ENCODE measurements at places on chromosomes 5 and 9.

- peak; percentile 27 for DNase-seq
Observed at GRCh38 chr5:97026721-97027120, 90.8 kb downstream of the LNPEP start.

- peak; percentile 13 for DNase-seq
Observed at GRCh38 chr5:39076757-39077728, 2.8 kb upstream of the RICTOR start.

DNA sequence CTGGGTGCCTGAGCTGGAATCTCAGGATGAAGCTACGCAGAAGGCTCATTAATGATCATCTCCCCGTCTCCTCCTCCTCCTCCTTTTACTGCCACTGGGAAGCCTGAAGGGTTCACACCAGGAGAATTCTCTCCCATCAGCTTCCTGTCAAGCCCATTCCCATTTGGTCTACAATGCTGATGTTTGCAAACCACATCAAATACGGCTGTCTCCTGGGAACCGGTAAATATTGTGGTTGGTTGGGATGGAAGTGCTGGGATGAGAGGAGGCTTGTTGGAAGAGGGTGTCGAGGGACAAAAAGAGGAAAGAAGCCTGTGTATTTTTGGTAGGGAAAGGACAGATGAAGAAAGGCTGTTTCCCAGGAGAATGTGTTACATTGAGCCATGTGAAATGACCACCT, 13.2 kb upstream of the S1PR3 start:
- no peak for DNase-seq

DNA sequence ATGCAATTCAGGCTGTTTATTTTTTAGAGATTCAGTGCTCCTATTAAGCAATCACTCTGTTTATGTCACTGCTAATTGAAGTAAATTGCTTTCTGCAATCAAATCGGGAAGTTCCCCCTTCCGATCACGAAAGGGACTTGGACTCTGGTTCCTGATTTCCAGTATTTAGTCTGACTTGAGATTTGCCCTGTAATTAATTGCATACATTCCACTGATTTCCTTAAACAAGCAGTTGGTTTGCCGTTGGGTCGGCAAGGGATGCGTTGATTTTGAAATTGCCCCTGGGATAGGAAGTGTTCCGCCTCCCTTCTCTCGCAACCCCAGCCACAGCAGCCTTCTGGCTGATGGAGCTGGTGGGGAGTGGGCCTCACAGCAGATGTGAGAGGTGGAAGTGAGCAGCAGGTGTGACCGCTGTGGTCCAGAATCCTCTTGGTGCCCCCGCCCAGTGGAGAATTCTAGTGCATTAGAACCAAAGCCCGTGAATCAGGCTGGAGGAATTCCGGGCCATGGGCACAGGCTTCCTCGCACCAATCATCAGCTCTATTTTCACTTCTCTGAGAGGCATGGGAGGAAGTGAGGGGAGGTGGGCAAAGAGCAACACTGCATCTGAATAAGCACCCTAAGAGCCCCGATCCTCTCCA, 102.5 kb downstream of the SPRY4 start:
- no peak for DNase-seq

- peak; percentile 27 for DNase-seq
Observed at GRCh38 chr5:54257366-54258118, 52.8 kb downstream of the ARL15 start.

- DNase-seq, result no peak
Observed at GRCh38 chr5:81230416-81230815, 2.7 kb upstream of the CKMT2 start.

GRCh38 chr5:172722327-172722815, 48.6 kb downstream of the DUSP1 start:
- DNase-seq, result no peak

- DNase-seq, result no peak
Observed at GRCh38 chr9:104606152-104606551, 725 bp upstream of the OR13C2 start.

DNA sequence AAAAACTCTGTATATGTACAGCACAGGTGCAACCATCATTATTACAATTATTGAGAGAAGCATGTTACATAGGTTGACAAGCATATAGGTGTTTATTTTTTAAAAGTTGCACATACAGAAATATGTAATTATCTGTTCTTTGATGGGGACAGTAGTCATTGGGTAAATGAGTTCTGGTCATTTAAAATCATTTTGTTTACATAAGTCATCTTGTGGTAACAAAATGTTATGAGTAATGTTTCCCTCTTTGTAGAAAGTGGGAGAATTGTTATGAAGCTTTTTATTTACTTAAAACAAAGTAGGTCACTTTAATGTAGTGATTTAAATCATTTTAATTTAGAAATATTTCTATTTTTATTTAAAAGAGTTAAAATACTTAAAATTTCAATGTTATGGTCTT, 33.8 kb upstream of the FBXL17 start:
- DNase-seq, result no peak

DNA sequence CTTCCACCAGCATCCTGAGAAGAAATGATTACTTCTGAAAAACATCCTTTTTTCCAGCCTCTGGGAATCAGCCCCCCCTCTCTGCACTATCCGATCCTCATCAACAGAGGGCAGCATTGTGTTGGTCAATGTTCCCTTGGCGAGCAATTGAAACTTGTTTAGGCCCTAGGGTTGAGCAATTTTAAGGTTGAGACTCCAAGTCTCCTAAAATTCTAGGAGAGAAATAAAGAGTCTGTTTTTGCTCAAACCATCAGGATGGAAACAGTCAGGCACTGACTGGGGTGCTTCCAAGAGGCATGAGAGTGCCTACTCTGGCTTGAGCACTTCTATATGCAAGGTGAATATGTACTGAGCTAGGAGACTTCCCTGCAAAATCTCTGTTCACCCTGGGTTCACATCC, 12.4 kb upstream of the CYFIP2 start:
- DNase-seq, result peak; percentile 60

- DNase-seq, result no peak
Observed at GRCh38 chr9:128494108-128494745, 10.3 kb upstream of the GLE1 start.

DNA sequence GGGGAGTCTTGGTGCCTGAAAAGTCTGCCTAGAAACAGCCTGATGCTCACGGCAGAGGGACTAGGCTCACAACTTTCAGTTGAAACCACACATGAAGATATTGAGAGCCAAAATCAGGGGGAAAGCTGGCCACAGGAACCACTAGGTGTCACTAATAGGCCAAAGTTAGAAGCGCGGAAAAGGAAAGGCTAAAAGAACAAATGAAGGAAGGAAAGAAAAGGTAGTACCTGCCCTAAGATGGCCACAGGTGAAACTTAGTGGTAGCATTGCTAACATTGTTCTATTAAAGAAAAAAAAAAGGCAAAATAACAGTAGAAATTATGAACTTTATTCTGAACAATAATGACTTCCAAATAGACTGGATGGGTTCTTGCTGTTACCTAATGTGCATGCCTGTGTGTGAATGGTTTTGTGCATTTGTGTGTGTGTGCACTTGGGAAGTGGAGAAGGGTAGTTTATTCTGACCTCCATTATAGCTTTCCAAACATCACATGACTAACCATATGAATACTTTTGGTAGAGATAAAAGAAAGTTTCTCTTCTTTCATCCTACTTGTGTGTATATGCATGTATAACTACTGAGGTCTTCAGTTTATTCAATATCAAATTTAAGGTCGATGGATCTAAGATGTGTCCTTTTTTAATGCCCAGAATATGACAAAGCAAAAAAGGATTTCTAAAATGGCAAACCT, 2.1 kb upstream of the RFESD start:
- DNase-seq, result peak; percentile 57

GRCh38 chr5:89556215-89556913, 673.4 kb upstream of the MEF2C start:
- peak; percentile 74 for DNase-seq

- peak; percentile 78 for DNase-seq
Observed at GRCh38 chr9:76591256-76591950, 132.4 kb downstream of the GCNT1 start.

DNA sequence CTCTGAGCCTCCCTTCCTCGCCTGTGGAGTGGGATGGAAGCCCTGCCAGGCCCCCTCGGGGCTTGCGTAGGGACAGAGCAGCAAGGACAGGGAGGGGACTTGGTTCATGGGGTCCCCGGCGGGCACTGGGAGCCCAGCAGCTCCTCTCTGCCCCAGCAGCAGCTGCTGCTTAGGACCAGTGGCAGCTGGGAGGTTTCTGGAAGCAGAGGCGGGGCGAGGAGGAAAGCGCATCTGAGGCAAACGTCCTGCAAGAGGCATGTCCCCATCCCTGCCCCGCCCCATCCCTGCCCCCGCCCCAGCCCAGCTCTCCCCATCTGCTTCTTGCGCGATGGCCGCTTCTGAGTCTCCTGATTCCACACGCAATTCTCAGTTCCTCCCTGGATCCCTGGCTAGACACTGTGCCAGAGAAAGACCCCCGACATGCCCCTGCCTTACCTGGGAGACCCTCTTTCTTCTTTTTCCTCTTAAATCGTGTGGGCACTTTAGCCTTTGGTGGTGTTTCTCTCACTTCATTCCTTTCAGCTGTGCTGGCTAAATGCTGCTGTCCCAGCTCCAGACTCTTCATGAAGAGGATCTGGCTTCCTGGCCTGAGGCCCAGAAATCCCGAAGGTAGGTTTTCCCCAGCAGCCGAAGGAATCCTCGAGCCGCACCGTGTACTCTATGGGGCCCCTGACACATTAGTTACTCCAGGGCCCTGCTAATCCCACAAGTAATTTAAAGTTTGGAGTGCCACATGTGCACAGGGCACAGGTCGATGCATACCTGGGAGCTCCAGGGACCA, 4.4 kb upstream of the OR2S2 start:
- DNase-seq, result peak; percentile 88

- DNase-seq, result no peak
Observed at GRCh38 chr9:33304362-33304761, 14.0 kb downstream of the NFX1 start.

DNA sequence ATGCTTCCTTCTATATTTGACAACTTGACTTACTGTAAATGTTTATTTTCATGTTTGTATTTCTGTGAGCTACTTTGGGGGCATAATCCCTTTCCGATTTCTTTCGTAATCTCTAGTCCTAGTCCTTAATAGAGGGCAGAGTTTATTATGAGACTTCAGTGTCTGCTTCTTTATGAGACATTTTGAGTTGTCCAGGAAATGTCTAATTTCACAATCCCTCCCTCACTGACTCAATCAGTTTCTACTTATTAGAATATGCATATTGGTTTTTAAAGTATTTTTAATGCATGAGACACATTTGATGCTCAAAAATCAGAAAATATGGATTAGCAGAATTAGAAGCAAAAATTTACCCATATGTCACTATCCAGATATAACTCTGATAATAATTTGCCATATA, 160.9 kb downstream of the FOCAD start:
- DNase-seq, result peak; percentile 30

GRCh38 chr9:21002040-21002439, 29.4 kb downstream of the HACD4 start:
- no peak for DNase-seq

DNA sequence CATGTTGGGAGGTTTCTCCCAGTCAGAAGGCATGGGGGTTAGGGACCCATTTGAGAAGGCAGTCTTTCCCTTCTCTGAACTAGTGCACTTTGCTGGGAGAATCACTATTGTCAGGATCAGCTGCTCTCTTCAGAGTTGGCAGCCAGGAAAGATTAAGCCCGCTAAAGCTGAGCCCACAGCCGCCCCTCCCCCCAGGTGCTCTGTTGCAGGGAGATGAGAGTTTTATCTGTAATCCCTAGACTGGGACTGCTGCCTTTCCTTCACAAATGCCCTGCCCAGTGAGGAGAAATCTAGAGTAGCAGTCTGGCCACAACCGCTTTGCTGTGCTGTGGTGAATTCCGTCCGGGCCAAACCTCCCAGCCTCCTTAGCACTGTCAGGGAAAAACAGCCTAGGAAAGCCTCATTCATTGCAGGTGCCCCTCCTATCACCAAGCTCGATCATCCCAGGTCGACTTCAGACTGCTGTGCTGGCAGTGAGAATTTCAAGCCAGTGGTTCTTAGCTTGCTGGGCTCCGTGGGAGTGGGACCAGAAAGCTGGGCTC, 69.8 kb downstream of the CNTLN start:
- DNase-seq, result no peak

DNA sequence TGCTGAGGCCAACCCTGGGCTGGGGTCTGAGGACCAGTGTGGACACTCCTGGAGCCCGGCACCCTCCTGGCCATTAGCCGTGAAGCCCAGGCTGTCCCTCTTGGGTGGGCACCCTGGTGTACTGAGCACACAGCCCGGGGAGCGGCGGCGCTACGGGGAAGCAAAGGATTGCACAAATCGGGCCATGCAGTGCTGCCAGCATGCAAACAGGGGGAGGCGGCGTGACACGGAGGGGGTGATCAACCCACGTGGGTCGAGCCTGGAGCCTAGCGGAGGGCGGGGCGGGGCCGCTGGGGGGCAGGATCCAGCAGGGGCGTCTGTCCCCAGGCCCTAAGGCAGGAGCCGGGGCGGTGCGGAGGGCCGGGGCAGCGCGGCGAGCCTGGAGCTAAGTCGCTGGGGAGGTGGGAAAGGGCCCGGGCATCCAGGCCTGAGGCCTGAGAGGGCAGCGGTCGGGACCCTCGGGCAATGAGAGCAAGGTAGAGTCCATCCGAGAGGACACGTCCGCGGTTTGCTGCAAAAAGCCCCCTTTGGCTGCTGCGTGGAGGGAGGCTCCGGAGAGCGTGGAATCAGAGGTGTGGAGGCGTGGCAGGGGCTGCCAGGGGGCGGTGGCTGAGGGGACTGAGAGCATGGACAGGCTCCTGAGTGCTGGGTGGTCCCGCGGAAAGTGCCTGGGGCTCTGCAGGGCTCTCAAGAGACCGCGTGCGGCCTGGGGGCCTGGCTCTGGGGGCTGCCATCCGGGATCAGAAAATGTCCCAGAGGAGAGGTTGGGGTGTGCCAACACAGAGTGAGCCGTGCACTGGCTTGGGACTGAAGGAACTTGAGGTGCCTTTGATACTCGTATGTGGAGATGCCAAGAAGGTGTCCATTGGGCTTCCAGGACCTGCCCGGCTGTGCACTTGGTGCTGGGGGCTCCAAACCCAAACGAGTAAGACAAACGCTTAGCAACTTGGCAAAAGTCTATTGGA, 94.2 kb downstream of the BARX1 start:
- DNase-seq, result no peak

GRCh38 chr5:152271420-152271819, 133.7 kb downstream of the NMUR2 start:
- no peak for DNase-seq

DNA sequence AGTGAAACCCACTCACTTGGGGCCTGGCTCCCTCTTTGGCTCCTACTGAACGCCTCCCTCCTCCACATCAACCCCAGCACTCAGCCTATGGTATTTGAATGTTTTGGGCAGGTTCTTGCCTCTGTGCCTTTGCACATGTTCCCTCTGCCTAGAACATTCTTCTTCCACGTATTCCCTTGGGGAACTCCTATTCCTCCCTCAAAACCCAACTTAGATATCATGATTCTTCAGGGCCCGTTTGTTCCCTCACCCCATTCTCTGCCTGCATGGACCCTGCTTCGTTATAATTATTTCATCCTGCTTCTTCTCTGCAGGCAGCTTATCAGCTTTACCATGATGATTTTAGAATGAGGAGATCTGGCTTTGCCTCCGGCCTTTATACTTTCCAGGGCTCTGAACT, 215.0 kb upstream of the IER5L start:
- no peak for DNase-seq

DNA sequence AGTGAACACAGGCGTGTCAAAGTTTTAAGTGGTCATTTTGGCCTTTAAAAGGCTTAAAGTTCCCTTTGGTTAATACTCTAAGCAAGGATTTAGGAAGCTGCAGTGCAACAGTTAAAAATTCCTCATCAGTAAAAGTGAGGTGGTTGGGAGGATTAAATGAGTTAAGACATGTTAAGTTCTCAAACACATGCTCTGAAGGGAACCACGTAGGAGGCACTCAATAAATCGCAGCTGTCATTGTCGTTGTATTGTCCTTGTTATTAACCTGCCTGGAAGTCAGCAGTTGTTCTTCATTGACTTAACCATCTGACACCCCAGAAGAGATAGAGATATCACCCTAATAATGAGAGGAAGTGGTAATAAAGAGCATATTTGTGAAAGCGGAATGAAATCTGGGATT, 247.5 kb downstream of the MARCHF11 start:
- DNase-seq, result no peak

Data from AG10803 (cell line).